Left cardiac atrium (tissue), 4 donors: ENCODE measurements at places on chromosomes 12 and 14.

GRCh38 chr12:68350753-68351152 is 18.6 kb upstream of the MDM1 start:
- DNase-seq: no peak

DNA sequence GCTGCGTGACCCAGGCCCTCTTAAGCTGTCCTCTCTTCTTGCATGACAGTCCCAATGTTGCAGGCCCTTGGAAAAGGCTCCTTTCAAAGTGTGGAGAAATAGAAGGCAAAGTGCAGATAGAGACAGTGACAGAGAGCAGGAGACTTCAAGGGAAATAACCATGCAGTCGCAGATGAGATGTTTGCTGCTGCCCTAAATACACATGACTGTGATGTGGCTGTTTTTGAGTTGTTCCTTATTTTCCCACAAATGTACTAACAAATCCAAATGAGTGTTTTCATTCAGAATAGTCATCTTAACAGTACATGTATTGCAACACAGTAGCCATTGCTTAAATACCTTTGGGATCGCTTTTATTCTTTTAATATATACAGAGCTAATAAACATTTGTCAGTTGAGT is 101.6 kb downstream of the SLC15A5 start:
- no peak for DNase-seq

GRCh38 chr12:89528434-89528833 is 2.6 kb upstream of the POC1B start:
- DNase-seq: no peak

- no peak for DNase-seq
Observed at GRCh38 chr14:67172520-67172919, 16.7 kb upstream of the GARIN2 start.

GRCh38 chr12:124940393-124941169 is 26.1 kb upstream of the UBC start:
- peak; percentile 91 for DNase-seq

DNA sequence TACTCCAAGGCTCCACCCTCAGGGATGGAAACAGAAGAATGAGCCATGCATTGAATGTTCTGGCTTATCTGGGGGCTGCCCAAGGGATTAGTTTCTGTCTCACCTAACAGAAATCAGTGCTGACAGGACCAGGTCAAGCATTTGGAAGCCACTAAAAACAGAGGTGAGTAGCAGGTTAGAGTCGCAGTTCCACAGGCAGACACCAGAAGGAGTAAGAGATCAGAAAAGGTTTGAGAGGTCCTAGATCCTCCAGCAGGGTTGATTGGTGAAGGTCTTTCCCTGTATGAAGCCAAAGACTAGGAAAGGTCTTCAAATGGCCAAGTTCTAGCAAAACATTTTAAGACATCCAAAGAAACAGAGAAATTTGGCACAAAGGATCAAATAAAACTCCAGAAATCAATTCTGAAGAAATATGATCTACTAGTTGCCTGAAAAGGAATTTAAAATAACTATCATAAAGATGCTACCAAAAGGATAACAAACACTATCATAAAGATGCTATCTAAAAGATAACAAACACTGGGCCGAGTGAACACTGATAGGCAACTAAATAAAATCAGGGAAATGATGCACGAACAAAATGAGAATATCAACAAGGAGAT is 19.5 kb upstream of the TTC9 start:
- DNase-seq: peak; percentile 21

GRCh38 chr14:63438065-63438757 is 105.0 kb downstream of the PPP2R5E start:
- peak; percentile 66 for DNase-seq

DNA sequence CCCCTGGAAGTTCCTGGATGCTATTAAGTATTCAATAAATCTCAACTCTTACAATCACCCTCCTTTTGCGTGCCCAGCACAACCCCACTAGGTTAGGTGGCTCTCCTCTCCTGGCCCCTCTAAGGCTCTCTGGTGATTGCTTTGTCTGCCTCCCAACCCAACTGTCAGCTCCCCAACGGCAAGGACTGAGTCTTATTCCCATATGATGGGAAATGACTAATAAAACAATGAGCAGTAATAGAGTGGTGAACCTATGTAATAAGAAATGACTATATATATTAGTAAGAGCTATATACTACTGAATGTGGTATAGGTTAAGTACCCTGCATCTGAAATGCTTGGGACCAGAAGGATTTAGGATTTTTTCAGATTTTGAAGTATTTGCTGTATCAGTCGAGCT is 8.1 kb downstream of the APPL2 start:
- no peak for DNase-seq

DNA sequence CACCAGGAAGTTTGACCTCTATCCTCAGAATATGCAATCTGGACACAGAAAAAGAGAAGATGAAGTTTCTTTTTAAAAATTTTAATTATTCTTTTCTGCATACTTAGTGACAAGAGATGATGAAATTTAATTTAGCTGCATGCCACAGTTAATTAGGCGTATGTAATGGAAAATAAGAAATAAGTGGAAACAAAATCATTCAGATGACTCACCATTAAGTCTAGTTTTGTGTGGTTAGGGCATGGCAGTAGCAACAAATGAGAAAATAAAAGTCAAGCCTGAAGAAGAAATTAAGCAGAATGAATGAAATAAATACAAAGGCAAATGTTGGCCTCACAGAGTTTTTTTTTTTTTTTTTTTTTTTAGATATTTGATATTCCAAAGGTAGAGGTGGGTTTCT is 30.9 kb upstream of the KLRD1 start:
- no peak for DNase-seq

GRCh38 chr12:116693286-116694227 is 44.3 kb downstream of the SPRING1 start:
- peak; percentile 50 for DNase-seq

DNA sequence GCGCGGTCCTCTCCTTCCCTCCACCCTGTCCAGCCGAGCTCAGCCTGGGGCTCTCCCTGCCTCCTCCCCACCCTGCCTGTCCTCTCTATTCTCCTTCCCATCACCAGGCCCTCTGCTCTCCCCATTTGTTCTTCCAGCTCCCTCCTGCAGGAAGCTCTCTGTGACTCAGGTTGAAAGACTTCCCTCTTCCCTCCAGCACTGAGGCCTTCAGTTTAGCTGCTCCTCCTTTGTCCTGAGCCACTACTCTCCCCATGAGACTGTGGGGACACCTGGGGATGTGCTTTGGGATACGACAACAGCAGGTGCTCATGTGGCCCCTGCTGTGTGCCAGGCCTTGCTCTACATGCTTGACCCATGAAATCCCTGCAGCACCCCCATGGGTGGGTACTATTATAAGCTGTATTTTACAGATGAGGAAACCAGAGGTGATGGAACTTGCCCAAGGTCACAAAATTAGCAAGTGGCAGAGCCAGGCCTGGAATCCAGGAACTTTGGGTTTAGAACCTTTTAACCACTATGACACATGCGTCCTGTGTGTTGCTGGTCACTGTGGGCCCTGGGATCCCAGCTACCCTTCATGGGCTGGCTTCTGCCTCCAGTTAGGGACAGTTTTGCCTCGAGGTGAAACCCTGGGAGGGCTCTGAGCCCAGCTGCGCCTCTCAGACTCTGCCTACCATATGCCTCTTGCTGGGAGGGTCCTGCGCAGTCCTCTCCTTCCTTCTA is 5.5 kb downstream of the KRT80 start:
- DNase-seq: no peak

GRCh38 chr14:65187421-65188049 is 85.2 kb upstream of the MAX start:
- no peak for DNase-seq

GRCh38 chr12:89451841-89452251 is 72.8 kb downstream of the GALNT4 start:
- peak; percentile 42 for DNase-seq

GRCh38 chr12:116150001-116150400 is 127.5 kb downstream of the MED13L start:
- DNase-seq: no peak

GRCh38 chr14:62914873-62915272 is 130.4 kb downstream of the KCNH5 start:
- DNase-seq: no peak

GRCh38 chr14:103705504-103706284 is 9.6 kb downstream of the XRCC3 start:
- DNase-seq: no peak

DNA sequence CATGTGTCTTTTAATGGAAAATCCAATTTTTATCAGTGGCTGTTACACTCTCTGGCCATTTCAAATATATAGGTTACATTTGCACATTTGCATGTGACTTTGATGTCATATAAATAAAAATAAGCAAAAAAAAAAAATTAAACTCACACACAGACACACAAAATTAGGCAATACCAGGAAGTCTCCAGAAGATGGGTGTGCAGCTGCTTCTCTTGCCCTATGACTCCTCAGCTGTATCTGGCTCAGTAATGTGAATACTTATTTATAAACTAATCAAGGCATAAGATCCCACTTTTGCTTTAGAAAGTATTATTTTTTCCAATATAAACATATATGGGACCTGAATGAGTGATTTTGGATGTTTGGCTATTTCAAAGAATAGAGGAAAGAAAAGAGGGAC is 461.1 kb downstream of the LRIG3 start:
- DNase-seq: no peak

DNA sequence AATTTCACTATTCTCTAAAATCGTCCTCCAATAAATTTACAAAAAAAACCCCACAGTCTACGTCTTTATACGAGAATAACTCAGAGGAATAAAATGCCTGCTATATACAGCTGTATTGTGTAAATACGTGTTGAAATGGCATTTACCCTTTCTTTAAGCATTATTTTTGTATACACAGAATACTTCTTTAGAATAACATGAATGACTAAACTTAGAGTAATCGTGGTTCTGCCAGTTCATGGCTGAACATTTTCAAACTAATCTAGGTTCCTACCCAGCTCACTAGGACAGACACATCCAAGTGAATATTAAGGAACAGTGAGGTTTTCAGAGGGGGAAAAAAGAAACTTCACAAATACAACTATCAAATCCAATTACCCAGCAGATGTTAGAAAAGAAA is 24.6 kb downstream of the DICER1 start:
- no peak for DNase-seq

DNA sequence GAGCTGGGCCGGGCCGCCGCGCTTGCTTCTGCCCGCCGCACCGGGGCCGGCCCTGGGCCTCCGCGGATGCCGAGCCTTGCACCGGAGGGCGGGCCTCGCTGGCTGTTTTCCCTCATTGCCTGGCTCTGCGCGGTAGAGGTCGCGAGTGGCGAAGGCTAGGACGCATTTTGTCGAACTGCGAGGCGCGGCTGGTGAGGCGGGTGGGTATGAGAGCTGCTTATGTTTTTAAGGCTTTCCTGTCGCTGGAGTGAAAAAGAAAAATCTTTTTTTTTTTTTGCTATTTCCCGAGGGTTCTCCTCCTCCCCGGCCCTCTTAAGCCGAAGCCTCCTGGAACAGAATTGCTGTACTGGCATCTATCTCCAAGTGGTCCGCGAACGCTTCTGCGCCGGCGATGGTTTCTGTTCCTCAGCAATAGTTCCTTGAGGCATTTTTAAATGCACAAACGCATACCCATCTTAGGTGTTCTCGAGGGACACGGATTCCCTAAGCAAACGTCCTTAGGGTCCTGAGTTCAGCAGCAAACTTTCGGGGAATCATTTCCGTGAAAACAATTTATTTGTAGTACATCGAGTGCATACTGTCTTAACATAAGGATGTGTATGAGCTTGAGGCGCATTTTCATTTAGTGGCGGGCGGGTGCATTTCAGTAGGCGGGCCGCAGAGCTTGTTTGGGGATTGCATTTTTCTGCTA is 631 bp downstream of the RESF1 start:
- peak; percentile 75 for DNase-seq

DNA sequence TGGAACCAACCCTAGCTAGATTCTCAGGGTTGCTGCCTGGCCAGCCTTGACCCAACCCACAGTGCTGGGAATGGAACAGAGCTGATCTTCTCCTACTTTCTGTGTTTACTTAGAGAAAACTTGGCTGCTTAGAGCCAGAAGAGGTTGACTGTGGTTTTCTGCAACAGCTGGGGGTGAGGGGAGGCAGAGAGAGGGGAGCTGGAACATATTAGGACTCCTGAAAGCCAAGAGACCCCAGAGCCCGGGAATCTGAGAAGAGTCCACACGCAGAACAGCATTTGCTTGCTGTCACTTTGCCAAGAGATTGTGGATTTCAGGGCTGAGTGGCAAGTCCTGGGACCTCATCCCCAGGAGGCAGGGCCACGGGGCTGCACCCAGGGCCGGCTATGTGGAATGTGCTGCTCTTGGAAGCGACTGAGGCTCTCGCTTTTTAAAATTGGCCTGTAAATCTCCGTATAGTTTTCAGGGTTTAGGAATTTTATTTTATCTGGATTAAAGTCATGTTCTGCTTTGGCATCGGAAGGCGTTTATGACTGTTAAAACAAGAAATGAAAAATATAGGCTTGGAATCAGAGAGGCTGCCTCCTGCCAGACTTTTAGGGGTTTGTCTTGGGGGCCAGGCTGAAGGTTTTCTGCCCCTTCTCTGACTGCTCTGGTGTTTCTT is 22.3 kb upstream of the MED13L start:
- DNase-seq: no peak
